ENCODE measurements at places on chromosomes 7 and 10. TPM values are rescaled to one million over a fixed set of nuclear protein-coding genes. Genes with fewer than 3 reads are reported as not detected.

The GRM3 gene
- total RNA-seq: not detected

The SPDYE18 gene
- 3.0 TPM for total RNA-seq

The NPVF gene
- not detected for total RNA-seq

The ITGB8 gene
- not detected for total RNA-seq

The ZNF800 gene
- 78.5 TPM for total RNA-seq

The ADCY1 gene
- not detected for total RNA-seq

The CPA4 gene
- total RNA-seq: not detected

The MGMT gene
- 18.9 TPM for total RNA-seq

The OR2A1 gene
- not detected for total RNA-seq

The SLC29A4 gene
- 0.05 TPM for total RNA-seq

The FAM25G gene
- total RNA-seq: not detected

The IFIT1B gene
- not detected for total RNA-seq

The TFR2 gene
- total RNA-seq: 2.6 TPM

The CALML3 gene
- total RNA-seq: not detected

All from naive thymus-derived CD8-positive, alpha-beta T cell (primary cell).